ENCODE measurements at places on chromosomes 3 and 15.

GRCh38 chr15:63146684-63147083 is 10.6 kb downstream of the RPS27L start:
- DNase-seq: peak; percentile 66

- DNase-seq: no peak
Observed at GRCh38 chr15:31528846-31529245, 202.2 kb downstream of the KLF13 start.

- no peak for DNase-seq
Observed at GRCh38 chr3:55692295-55692956, 205.3 kb upstream of the WNT5A start.

DNA sequence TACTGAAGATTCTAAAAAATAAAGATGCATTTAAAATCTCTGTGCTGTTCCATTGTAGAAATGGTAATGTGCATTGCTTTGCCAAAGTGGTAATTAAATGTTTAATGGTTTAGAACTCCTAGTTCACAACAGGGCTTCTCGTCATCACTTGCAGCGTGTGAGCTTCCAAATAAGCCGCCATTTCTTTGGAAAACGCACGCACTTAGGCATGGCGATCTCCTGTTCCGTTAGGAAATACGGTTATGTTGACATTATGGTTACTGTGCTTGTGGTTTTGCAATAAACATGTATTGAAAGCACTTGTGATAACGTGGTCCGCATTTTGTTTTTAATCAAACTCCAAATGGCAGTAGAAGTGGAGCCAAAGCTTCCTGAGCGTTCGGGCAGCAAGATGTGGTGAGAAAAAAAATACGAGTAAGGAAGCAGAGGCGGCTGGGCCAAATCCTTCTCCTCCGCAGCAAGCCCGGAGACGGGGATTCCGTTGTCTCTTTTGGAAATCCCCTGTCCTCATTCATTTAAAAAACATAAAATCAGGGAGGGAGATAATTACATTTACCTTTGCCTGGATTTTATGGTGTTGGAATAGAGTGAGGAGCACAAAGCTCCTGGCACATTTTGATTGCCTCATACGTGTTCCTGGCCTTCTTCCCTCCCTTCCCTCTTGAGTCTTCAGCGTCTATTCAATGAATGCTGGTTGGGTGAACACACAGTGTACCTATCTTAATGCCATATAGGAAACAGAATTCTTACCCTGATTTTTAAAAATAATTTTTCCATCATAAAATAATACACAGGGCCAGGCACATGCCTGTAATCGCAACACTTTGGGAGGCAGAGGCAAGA is 97.5 kb downstream of the SLC49A4 start:
- DNase-seq: no peak

- DNase-seq: peak; percentile 75
Observed at GRCh38 chr3:190526787-190527762, 13.2 kb downstream of the IL1RAP start.

- DNase-seq: no peak
Observed at GRCh38 chr3:72085036-72085435, 300.1 kb upstream of the PROK2 start.

GRCh38 chr15:94298364-94298763 is 67.0 kb downstream of the MCTP2 start:
- peak; percentile 41 for DNase-seq

DNA sequence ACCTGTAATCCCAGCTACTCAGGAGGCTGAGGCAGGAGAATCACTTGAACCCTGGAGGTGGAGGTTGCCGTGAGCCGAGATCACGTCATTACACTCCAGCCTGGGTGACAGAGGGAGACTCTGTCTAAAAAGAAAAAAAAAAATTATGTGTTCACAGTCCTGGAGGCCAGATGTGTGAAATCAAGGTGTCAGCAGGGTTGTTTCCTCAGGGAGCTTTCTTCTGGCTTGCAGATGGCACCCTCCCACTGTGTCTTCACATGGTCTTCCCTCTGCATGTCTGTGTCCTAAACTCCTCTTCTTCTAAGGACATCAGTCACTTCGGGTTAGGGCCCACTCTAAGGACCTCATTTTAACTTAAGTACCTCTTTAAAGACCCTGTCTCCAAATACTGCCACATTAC is 56.1 kb upstream of the UBE2E1 start:
- DNase-seq: no peak

DNA sequence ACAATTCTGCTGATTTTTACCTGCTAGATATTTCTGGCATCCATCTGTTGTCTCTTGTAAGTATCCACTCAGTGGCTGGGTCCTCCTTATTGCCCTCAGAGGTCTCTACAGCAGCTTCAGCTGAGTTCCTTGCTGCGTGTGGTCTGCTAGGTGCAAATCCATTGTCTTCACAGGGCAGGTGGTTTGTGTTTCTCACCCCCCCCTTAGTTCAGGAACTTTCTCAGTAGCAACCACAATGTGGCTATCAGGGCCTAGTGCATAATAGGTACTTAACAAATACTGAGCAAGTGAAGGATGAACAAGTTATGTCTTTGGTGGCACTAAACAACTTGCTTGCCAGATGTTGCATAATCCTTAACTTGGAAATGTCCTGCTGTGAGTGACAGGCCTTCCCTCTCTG is 96.7 kb upstream of the KLHL25 start:
- DNase-seq: no peak

GRCh38 chr15:79562403-79562815 is 130.3 kb downstream of the MINAR1 start:
- DNase-seq: no peak

DNA sequence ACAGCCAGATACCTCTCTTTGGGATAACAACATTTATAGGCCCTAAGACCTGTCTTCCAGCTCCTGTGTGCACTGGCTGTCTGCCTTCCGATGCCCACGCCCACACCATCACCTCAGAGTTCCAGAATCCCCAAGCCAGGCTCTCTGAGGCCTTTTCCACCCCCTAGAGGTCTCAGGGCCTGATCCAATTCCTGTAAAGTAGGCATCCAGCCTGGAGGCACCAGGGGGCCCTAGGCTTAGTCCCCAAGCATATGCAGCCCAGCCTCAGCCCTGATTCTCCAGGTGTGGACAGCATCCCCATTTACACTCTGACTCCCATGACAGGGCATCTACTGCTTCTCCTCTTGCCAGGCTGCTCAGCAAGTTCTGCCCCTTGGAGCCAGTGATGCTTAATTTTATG is 72.7 kb upstream of the CORO2B start:
- no peak for DNase-seq

GRCh38 chr3:48399387-48400172 is 27.6 kb downstream of the FBXW12 start:
- DNase-seq: no peak

DNA sequence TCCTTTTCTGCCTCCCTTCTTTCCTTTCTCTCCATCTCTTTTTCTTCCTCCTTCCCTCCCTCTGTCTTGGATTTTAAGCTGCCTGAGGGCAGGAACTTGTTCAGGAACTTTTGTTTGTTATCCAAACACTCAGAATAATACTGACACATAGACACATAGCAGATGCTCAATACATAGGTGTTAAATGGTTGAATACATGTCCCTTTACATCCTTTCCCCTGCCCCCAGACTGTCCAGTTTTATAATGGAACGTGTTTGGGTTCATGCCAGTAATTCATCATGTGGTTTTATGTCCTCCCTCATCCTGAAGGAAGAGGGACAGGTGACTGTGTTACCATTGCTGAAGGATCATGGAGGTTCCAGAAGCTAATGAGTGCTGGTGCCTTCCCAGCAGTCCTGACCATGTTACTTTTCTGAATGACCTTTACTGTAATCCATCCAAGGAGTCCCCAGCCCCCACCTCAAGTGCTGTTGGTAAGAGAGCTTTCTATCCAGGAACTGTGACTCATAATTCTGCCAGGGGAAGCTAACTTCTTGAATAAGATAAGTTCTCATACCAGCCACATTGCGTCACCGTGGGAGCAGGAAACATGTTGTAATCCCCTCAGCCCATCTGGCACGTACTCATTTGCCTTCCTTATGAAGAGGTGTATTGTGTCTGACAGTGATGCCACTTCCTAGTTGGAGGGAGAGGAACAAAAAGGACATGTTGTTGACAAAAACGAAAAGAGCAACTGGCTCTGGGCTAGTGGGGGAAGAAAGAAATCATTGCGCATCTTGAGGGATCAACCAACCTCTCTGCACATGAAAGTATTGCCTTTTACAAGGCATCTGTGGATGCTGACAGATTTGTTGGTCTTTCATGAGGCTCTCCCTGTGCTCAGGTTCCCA is 52.4 kb downstream of the IL1RAP start:
- peak; percentile 99 for DNase-seq

DNA sequence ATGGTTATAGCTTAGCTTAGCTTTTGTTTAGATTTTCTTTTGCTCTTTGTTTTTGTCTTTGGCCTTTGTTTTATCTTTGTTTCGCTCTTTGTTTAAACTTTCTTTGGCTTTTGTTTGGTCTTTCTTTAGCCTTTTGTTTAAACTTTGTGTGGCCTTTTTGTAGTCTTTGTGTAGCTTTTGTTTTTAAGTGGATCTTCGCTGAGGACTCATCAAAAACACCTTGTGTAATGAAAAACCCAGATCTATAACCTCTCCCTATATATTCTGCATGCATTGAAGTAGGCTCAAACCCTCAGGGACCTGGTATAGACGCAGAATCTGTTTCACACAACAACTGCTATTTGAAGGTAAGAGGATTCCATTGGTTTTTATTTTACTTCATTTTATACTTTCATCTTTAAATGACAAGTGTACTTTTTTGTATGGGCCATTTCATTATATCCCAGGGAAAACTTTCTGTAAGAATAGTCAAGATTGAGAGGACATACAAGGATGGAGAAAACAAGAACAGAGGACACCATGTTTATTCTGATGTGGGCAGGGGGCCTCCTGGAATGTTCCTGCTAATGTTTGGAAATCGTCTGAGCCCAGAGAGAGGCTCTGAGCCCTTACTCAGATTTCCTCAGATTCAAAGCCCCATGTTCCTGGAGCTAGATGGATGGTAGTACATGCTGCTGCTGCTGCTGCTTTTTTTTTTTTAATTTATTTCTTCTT is at the start of gene MOBP:
TSS of gene MOBP (plus strand) at position 287 of the 714 bp plus-strand sequence. CDS start 34,390 bp downstream, outside the sequence.
- DNase-seq: no peak

DNA sequence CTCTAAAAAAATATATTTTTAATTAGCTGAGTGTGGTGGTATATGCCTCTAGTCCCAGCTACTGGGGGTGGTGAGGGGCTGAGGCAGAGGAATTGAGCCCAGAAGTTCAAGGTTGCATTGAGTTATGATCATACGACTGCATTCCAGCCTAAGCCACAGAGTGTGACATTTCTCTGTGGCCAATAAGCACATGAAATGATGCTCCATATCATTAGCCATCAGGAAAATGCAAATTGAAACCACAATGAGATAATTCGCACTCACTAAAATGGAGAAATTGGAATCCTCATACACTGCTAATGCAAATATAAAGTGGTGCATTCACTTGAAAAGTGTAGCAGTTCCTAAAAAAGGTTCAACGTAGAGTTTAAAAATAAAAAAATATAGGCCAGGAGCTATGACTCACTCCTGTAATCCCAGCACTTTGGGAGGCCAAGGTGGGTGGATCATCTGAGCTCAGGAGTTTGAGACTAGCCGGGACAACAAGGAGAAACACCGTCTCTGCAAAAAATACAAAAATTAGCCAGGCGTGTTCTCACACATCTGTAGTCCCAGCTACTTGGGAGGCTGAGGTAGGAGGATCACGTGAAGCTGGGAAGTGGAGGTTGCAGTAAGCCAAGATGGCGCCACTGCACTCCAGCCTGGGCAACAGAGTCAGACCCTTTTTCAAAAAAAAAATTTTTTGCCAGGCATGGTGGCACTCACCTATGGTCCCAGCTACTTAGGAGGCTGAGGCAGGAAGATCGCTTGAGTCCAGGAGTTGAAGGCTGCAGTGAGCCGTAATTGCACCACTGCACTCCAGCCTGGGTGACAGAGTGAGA is 35.2 kb downstream of the IFT122 start:
- peak; percentile 15 for DNase-seq
